CD4-positive, alpha-beta T cell treated with Interleukin-6 at 100 ng/mL for 8 hours (primary cell): ENCODE measurements at places on chromosomes 3 and 15.

DNA sequence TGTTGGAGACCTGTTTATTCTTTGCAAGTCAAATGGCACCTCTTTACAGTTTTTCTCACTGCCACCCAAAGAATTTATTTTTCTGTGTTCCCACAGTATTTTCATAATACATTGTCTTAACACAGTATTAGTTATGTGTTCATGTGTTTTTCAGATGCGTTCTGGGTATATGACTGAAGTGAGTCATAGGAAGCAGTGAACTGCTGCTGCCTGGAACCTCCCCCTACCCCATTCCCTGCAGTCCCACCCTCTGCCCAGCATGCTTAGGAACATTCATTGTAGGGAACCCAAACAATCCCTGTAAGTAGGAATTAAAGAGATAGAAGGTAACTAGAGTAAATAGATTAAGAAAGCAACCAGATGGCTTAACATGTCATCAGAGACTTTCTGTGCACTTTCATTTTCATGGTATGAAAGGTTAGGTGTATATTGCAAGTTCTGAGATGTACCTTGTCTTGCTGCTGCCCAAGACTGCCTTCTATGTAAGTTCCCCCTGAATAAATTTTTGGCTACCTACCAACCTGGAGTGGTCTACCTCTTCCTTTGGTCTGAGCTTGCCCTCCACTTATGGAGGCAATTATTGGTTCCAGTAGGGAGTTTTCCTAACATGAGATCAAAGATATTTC, 21.9 kb upstream of the SQOR start:
- DNase-seq = no peak

GRCh38 chr15:66682865-66683264, 19.2 kb upstream of the SMAD6 start:
- DNase-seq = no peak

- DNase-seq = peak; percentile 70
Measured at GRCh38 chr3:160413613-160414248, 14.3 kb downstream of the SMC4 start.

- DNase-seq = no peak
Measured at GRCh38 chr3:100159331-100160153, 45.2 kb upstream of the FILIP1L start.
